ENCODE measurements at places on chromosomes 6 and 20.

DNA sequence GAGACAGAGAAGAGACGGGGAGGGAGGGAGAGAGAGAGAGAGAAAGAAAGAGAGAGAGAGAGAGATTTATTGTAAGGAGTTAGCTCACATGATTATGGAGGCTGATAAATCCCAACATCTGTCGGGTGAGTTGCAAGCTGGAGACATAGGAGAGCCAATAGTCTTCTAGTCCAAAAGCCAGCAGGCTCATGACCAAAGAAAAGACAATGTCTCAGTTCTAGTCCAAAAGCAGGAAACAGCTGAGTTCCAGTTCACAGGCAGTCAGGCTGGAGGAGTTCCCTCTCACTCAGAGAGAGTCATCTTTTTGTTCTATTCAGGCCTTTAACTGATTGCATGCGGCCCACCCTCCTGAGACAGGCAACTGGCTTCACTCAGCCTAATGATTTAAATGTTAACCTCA, 416.6 kb downstream of the PREX1 start:
- no peak for DNase-seq

DNA sequence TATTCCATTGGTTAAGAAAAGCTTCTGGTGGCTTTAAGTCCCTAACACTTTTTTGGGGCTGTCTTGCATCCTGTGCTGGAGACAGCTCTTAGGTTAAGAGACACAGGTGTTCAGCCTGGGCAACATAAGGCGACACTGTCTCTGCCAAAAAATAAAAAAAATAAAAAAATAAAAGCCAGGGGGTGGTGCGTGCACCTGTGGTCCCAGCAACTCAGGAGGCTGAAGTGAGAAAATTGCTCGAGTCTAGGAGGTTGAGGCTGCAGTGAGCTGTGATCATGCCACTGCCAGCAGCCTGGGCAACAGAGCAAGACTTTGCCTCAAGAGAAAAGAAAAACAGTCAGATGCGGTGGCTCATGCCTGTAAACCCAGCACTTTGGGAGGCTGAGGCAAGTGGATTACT, 55.6 kb upstream of the ZMYND8 start:
- DNase-seq = no peak

GRCh38 chr6:168671028-168671862, 230.3 kb downstream of the SMOC2 start:
- DNase-seq = no peak

GRCh38 chr6:9754515-9754914, 660.4 kb downstream of the TFAP2A start:
- DNase-seq = no peak

- DNase-seq = no peak
Observed at GRCh38 chr20:7691647-7692269, 248.5 kb downstream of the HAO1 start.

DNA sequence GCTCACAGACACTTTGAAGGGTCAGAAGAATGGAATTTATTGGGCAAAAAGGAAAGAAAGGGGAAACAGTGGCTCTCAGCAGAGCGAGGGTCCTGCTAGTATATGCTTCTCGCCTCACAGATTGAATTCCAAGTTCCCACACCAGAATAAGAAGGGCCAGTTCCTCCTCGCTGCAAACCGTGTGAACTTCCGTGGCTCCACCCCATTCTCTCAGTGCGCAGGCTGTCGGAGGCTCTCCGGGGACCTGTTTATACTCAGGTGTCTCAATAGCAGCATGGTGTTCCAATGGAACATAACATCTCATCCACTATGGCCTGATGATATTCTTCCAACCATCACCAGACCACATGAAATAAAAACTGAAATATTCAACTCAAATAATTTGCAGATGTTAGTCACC, 4.6 kb downstream of the SAMD3 start:
- no peak for DNase-seq

GRCh38 chr6:144564202-144564601, 279.1 kb downstream of the UTRN start:
- no peak for DNase-seq

- DNase-seq = no peak
Observed at GRCh38 chr6:48957781-48958180, 505.3 kb downstream of the MMUT start.

GRCh38 chr6:112189494-112189893, 64.9 kb downstream of the LAMA4 start:
- DNase-seq = no peak

- no peak for DNase-seq
Observed at GRCh38 chr6:77072694-77073409, 390.4 kb downstream of the HTR1B start.

DNA sequence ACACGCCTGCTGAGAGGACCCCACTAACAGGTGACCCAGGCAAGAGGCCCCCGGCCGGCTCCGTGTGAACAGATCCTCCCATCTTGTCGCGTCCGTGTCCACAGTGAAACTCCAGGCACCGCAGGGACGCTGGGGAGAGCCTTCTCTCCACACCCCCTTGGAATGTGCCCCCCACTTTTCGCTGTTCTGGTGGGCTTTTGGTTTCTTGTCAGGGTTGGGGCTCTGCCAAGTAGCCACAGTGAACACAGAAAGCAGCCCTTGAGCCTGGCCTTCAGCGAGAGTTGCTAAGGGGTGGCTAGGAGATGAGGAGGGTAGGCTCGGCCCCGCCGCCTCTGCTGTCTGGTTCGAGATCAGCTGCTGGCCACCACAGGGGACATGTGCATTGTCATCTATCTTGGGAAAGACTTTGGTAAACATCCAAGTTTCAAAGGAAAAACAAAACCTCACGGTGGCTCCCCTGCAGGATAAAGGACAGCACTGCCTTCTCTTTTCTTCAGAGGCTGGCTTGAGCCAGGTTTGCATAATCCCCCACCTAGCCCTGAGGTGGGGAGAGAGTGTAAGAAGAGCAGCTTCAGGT, 22.7 kb downstream of the SYNDIG1 start:
- DNase-seq = no peak

GRCh38 chr6:39882531-39882899, 51.7 kb downstream of the MOCS1 start:
- no peak for DNase-seq

GRCh38 chr20:13142143-13142542, 78.9 kb upstream of the ISM1 start:
- DNase-seq = no peak

- no peak for DNase-seq
Observed at GRCh38 chr20:37543828-37544227, 16.2 kb upstream of the BLCAP start.

GRCh38 chr6:138026342-138026741, 80.9 kb downstream of the PERP start:
- no peak for DNase-seq

- no peak for DNase-seq
Observed at GRCh38 chr20:61776491-61777075, 289.1 kb downstream of the TAF4 start.

DNA sequence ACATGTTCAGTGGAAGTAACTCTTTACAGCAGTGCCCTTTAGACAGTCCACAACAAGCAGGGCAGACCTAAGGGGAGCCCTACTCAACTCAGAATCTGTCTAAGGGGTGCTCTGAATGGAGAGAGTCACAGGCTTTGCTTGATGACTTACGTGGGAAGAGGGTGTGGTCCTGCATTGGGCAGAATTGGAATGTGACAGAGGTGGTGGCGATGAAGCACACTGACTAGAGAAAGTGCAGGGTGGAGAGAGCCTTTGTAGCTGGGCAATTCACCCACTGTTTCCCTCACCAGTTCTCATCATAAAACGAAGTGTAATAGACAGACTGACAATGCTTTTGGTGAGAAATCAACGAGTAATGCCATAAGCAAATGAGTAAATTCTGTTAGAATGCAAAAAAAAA, 11.2 kb downstream of the TP53INP2 start:
- DNase-seq = no peak

- no peak for DNase-seq
Observed at GRCh38 chr20:58790454-58790853, 60.2 kb downstream of the GNAS-AS1 start.

GRCh38 chr20:13245250-13245723, 24.2 kb downstream of the ISM1 start:
- no peak for DNase-seq

- DNase-seq = no peak
Observed at GRCh38 chr6:109793792-109794191, 102.7 kb downstream of the FIG4 start.

- no peak for DNase-seq
Observed at GRCh38 chr20:36102306-36102705, 52.2 kb upstream of the EPB41L1 start.

DNA sequence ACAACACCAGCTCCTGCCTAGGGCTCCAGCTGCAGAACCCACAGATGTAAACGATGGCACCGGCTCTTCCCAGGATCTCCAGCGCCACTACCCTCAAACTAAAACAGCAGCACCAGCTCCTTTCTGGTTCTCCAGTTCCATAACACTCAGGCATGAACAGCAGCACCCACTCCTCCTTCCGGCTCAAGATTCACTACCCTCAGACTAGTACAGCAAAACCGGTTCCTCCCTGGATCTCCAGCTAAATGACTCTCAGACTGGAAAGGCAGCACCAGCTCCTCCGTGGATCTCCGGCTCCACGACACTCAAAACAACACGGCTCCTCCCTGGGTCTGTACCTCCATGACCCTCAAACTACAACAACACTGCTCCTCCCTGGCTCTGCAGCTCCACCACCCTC, 325.0 kb downstream of the PREX1 start:
- no peak for DNase-seq

- DNase-seq = no peak
Observed at GRCh38 chr6:41659935-41660334, 21.7 kb downstream of the MDFI start.

GRCh38 chr20:21229163-21229562, 74.0 kb upstream of the XRN2 start:
- DNase-seq = no peak

DNA sequence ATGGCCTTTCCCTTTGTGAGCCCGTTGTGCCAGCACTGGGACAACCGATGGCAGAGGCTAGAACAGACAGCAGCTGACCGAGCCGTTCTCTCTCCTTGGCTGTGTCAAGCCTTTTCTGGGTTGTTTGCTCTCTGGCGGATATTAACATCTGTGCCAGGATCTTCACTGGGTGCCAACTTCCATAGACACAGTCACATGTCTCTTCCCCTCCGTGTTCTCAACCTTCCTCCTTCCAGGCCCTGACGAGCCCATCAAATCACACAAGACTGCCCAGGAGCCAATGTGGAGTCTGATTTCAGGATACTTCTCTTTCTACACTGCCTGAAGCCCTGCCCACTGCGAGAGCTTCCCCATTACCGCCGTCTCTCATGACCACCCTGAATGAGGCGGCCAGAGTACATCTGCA, 111.0 kb upstream of the RALGAPA2 start:
- no peak for DNase-seq

GRCh38 chr6:156752666-156753301, 24.4 kb upstream of the ARID1B start:
- DNase-seq = no peak

GRCh38 chr6:135231469-135231844, 50.3 kb downstream of the MYB start:
- no peak for DNase-seq

GRCh38 chr6:31495580-31495979, 2.4 kb upstream of the MICB start:
- DNase-seq = no peak

GRCh38 chr6:36984581-36985416, 1.2 kb downstream of the MTCH1 start:
- DNase-seq = peak; percentile 28

GRCh38 chr20:21018576-21018975, 87.6 kb downstream of the LINC00237 start:
- no peak for DNase-seq

- DNase-seq = no peak
Observed at GRCh38 chr20:35146299-35146919, 727 bp downstream of the EDEM2 start.

- no peak for DNase-seq
Observed at GRCh38 chr6:118804091-118804490, 89.9 kb upstream of the ASF1A start.

DNA sequence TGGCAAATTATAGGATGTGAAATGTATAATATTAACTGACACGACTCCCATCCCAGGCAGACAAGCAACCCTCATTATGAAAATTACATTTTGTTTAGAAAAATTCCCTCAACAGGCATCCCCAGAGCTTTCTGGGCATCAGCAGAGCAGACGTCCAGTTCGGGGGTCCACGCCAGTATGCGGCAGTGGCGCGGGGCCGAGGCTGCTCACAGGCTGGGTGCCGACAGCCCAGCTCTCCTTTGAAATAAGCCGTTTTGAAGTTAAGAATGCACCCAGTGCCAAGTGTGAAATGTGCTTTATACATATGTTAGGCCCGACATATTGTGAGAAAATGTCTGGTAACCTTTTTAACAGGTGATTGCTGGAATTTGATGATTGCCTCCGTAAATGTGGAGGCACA, 50.4 kb downstream of the RPP40 start:
- no peak for DNase-seq

GRCh38 chr6:53827531-53827930, 32.7 kb downstream of the LRRC1 start:
- DNase-seq = no peak

Data from stimulated activated CD4-positive, alpha-beta T cell treated with anti-CD3 and anti-CD28 coated beads, TNF-alpha, amount 100 ng/mL, for 4 hours (primary cell).